ENCODE measurements at places on chromosomes 11 and 22. TPM values are rescaled to one million over a fixed set of nuclear protein-coding genes. Genes with fewer than 3 reads are reported as not detected.

Gene MPPED2
- polyA plus RNA-seq = 5.2 TPM

Gene MICAL2
- 50.8 TPM for polyA plus RNA-seq

- DNase-seq = peak; percentile 36
Measured at GRCh38 chr11:7251836-7252682, at the start of gene SYT9. Gene SYT9, plus strand, starts transcription at chr11:7251904. Its CDS starts 283 bp downstream, at chr11:7252187.

DNA sequence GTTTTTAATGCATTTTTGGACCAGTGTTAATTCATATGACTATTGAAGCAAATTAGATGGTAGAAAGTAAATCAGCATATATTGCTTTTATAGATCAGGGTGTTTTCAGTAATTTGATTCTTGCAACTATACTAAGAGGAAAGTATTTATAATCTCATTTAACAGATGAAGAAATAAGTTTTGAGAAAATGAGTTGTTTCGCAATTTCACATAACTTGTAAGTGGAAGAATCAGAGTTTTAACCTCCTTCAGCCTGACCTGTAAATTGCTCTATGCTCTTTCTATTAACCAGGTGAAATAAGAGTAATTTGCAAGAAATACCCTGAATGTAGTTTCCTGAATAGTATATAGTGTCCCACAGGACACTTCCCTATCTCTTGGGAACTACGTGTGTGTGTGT, 1106.8 kb upstream of the RAG2 start:
- DNase-seq = no peak
